ENCODE measurements at places on chromosomes 3 and 15.

GRCh38 chr3:27073912-27074311 lies 295.3 kb downstream of the NEK10 start:
- no peak for DNase-seq

DNA sequence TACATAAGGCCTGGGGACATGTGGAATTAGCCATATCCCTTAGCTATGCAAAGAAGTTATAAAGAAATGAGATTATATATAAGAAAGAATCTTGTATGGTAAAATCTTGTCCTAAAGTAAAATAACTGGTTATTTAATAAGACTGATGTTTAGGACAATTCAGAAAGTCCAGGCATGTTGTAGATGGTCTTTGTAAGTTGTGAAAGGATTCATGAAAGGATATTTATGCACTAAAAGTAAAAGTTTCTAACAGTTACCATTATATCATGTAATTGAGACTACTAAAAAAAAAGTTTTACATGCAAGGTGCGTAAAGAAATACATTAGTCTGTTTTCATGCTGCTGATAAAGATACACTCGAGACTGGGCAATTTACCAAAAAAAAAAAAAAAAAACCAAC lies 146.3 kb downstream of the FMN1 start:
- no peak for DNase-seq

DNA sequence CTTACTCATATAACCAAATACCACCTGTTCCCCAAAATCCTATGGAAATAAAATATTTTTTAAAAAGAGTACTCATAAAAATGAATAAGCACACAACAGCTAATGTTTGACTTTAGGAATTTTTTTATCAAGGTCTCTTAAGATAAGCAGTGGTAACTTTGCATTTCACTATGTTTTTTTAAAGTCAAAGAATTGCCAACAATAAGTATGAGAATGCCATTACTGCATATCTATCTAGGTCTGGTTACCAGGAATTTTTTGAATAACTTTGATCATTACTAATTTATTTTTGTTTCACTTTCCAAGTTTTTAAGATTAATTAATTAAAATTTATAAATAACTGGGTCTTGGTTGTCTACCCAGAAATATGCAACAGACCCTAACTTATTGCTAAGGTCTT lies 41.5 kb downstream of the PLSCR4 start:
- no peak for DNase-seq

- peak; percentile 97 for DNase-seq
Measured at GRCh38 chr15:65610871-65611718, at the start of gene INTS14. TSS of gene INTS14 (minus strand) at chr15:65611131. CDS start at chr15:65607380, 3,751 bp downstream.

DNA sequence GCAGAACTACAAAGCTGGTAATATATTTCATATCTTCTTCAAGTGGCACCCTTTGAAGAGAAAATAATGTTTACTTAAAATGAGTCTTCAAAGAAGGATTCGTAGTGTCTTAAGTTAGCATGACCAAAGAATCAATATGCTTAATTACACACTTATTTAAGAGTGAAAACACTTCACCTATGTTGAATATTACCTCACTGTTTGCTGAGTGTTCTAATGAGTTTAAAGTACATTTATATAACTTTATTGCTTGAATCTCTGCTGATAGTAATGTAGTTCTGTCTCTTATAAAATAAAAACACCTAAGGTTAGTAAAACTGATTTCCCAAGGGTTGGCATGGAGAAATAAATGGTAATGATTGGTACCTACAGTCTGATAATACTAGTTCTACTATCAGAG lies 143.3 kb upstream of the SLC2A2 start:
- no peak for DNase-seq

DNA sequence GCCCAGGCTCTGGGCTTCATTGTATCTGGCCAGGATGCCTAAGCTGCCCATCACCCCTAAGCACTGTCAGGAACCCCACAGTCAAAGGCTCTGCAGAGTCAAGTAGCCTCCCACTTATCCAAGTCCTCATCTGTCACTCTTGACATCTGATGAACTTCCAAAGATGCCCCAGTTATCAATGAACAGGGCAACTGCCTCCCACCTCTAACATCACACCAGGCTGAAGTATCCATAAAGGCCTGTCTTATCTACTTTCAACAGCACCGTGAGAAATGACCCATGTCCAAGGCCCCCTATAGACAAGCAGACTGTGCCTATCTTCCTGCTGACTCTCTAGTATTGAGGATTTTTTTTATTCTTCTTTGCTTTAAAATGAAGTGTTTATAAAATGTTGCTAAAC lies 56.4 kb downstream of the TRIM69 start:
- no peak for DNase-seq

DNA sequence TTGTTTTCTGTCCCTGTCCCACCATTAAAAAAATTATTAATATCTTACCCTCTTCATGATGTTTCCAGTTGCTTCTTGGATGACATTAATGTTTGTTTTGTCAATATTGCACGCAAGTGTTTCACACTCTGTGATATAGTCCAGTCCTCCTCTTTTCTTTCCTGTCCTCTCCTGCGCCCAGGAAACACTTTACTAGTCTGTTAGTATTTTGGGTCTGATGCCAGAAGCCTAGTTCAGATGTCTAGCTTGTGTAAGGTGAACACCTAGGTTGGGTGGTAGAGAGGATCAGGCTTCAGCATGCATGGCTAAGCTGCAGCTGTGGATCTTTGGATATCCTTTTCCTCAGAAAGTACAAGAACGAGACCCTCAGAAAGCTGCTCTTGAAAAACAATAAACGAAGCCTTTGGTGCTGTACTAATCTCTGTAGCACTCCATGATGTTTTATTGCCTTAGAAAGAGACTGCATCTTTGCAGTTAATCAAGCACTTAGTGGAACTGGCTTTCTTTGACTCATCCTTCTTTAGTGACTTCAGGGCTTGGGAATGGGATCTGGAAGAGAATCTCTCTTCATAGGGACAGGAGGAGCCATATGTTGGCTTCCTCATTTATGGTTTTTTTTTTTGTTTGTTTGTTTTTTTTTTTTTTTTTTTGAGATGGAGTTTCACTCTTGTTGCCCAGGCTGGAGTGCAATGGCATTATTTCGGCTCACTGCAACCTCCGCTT lies 253.4 kb downstream of the LPP start:
- DNase-seq = peak; percentile 77

DNA sequence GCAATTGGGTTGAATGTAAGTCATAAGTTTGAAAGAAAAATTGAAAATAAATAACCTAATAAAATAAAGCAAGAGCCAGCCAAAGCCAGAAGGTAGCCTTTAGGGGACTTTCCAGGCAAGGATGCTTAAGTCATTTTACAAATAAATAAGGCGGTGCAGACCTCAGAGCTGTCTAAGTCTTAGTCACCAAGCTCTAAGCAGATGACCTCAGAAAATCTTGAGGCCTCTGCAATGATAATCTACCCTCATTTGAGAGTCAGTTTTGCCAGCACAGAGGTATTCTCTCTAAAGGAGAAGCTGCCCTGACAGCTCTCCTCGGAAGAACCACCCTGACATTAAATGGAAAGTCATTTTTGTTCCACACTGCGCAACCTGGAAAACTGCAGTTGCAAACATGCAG lies 113.9 kb downstream of the OXNAD1 start:
- peak; percentile 25 for DNase-seq

- DNase-seq = no peak
Measured at GRCh38 chr3:137764001-137764433, at the start of gene SOX14. TSS of gene SOX14 (plus strand) at chr3:137764315. CDS start at chr3:137764785, 470 bp downstream.

- no peak for DNase-seq
Measured at GRCh38 chr3:121822973-121823372, 11.9 kb downstream of the IQCB1 start.

GRCh38 chr15:70531576-70531975 lies 231.8 kb downstream of the UACA start:
- no peak for DNase-seq

DNA sequence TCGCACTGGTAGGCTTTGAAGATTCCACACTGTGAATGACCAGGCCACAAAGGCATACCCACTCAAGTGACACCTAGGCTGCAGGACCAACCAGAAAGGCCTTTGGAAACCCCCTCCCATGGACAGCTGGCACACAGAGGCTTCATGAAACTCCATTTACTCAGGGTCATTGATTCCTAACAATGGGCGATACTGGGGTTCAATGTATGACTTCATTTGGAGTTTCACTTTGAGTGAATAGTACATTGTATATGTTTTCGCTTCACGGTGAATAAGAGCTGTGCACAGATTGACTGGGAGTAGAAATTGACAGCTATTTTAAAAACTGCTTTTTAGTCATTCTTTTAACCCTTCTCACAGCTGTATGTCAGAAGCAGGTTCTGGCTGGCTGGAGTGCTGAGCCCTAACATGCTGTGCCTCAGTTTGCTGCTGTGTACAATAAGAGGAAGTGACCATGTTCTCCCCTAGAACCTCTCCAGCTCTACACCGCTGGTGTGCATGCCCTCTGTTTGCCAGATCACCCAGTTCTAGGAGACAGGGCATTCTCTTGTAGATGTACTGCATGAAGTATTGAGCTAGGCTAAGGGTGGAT lies 15.4 kb upstream of the CX3CR1 start:
- no peak for DNase-seq

GRCh38 chr3:64332459-64333350 lies 107.4 kb upstream of the PRICKLE2 start:
- DNase-seq = peak; percentile 75

- DNase-seq = no peak
Measured at GRCh38 chr3:136050250-136050649, 84.7 kb downstream of the PPP2R3A start.

DNA sequence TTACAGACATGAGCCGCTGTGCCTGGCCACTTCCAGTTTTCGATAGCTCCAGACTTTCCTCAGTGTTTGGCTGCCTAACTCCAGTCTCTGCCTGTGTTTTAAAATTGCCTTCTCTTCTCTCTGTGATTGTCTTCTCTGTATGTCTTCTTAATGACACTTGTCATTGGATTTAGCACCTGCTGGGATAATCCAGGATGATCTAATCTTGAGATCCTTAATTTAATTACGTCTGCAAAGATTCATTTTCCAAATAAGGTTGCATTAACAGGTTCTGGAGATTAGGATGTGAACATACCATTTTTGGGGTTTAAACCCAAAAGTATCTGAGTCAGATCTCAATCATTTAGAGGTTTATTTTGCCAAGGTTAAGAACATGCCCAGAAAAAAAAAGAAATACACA lies 222.2 kb upstream of the PDZRN3 start:
- DNase-seq = no peak

DNA sequence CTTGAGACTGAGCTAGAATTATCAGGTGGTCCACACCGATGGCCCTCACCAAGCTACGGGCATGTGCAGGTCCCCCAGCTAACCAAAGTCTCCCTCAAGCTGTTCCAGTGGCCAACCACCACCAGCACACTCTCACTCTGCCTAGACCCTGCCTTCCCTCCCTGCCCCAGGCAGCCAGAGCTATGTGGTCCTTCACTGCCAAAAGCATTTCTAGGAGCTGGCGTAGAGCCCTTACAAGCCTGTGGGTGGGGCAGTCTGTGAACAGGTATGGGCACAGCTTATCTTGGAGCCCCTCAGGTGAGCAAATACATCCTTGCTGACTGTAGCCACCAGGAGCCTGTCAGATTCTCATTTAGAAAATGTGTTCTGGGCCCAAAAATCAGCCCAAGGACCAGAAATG lies 159.8 kb upstream of the PPP2R3A start:
- DNase-seq = no peak

- no peak for DNase-seq
Measured at GRCh38 chr15:77851691-77852090, 219.0 kb upstream of the LINGO1 start.

DNA sequence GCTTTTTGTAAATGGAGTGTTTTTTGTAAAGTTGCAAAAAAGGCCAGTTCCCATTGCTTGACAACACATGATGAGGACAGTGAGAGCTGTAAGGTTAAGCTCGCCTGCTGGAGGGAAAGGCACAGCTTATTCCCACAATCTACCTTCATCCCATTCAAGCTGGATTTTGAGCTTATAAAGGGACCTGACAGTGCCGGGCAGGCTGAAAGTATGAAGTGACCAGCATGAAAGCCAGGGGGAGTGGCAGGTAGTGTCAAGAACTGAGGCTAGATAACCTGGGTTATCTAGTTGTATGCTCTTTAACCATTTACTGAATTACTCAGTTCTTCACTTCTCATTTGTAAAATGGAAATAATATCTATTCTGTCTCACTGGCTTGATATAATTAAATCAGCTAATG lies 52.3 kb upstream of the KPNA4 start:
- no peak for DNase-seq

DNA sequence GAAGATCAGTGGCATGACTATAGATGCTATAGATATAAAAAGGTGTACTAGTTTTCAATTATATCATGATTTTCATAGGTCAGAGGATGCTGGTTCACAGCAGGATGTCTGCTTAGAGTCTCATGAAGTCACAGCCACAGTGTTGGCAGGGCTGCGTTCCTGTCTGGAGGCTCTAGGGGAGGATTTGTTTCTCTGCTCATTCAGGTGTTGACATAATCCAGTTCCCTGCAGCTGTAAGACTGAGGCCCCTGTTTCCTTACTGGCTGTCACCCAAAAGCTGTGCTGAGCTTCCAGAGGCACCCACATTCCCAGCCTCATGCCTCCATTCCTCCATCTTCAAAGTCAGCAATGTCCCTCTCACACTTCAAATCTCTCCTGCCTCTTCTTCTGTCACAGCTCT lies 170.7 kb downstream of the OCA2 start:
- DNase-seq = no peak

GRCh38 chr3:153070511-153070868 lies 91.5 kb upstream of the RAP2B start:
- no peak for DNase-seq
